ENCODE measurements at places on chromosomes 2 and 18. TPM values are rescaled to one million over a fixed set of nuclear protein-coding genes. Genes with fewer than 3 reads are reported as not detected.

KLF7 gene
- polyA plus RNA-seq, result 2.9 TPM

PFN4 gene
- 1.3 TPM for polyA plus RNA-seq

VWA3B gene
- 0.02 TPM for polyA plus RNA-seq

CD28 gene
- 2.9 TPM for polyA plus RNA-seq

SIX2 gene
- polyA plus RNA-seq, result 0.03 TPM

TGFA gene
- polyA plus RNA-seq, result 1.3 TPM

MSH6 gene
- polyA plus RNA-seq, result 10.7 TPM

LTBP1 gene
- polyA plus RNA-seq, result 15.2 TPM

SLC9A4 gene
- polyA plus RNA-seq, result not detected

EML6 gene
- 5.9 TPM for polyA plus RNA-seq

UGT1A5 gene
- not detected for polyA plus RNA-seq

TRAF3IP1 gene
- 3.2 TPM for polyA plus RNA-seq

CHRNG gene
- not detected for polyA plus RNA-seq

RESP18 gene
- not detected for polyA plus RNA-seq

DSG1 gene
- not detected for polyA plus RNA-seq

MREG gene
- polyA plus RNA-seq, result 4.8 TPM

GRCh38 chr2:234425639-234426603, 71.0 kb downstream of the ARL4C start:
- DNase-seq, result peak; percentile 94

- DNase-seq, result no peak
Observed at GRCh38 chr2:54061272-54061671, 54.1 kb upstream of the ACYP2 start.

DNA sequence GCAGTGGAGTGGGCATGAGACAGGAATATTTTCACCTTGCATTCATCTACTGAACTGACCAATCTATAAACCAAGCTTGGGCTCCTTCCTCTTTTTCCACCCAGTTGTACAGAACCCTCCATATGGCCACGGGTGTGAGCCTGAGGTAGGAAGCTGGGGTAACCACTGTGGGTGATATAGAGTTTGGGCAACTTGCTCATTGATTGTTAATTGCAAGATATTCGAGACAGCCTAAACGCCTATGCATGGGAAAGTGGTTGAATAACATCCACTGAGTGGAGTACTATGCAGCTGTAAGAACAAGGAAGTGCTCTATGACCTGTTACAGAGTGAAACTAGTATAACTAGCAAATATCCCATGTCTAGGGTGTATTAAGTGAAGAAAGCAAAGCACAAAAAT, 7.3 kb upstream of the VAPA start:
- no peak for DNase-seq

- DNase-seq, result no peak
Observed at GRCh38 chr2:145203891-145204290, 684.0 kb upstream of the ZEB2 start.

- DNase-seq, result no peak
Observed at GRCh38 chr2:227228061-227228667, 63.7 kb downstream of the COL4A3 start.

- peak; percentile 52 for DNase-seq
Observed at GRCh38 chr2:241855888-241856422, 2.7 kb downstream of the PDCD1 start.

GRCh38 chr2:32572737-32573136, 55.1 kb upstream of the TTC27 start:
- DNase-seq, result no peak

DNA sequence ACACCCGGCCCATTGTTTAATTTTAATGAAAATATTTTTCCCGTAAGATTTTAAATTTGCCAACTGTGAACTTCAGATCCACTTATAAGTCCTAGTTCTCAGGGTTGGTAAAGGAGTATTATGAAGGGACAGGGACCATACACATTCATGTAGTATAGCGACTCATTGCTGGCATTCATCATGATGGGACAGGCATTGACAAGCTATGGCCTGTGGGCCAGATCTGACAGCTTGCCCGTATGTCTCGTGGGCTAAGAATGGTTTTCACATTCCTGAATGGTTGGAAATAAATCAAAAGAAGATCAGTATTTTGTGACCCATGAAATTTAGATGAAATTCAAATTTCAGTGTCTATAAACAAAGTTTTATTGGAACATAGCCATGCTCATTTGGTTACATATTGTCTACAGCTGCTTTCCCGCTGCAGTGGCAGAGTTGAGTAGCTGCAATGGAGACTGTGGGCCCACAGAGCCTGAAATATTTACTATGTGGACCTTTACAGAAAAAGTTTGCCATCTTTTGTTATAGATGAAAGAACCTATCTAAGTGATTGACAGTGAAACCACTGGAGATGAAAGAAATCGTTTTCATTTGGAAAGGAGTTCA, 4.1 kb downstream of the RAPGEF4 start:
- DNase-seq, result no peak

GRCh38 chr2:207371877-207372276, 157.9 kb upstream of the CREB1 start:
- DNase-seq, result no peak

- DNase-seq, result no peak
Observed at GRCh38 chr18:1371724-1372123, 467.1 kb downstream of the ADCYAP1 start.

DNA sequence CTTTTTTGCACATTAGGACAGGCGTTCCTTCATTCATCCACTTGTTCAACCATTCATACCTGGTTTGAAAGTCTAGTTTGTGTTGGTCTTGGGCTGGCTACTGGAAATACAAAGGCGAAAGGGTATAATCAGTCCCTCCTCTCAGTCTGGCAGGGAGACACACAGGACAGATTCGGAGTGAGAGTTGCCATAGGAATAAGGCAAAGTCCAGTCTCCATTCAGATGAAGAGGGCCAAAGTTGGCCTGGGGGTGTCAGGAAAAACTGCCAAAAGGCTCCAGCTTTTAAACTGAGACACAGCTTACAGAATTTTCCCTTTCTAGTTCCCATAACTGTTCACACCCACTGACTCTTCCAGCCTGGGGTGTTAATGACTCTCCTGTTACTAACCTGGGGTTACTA, 96.3 kb upstream of the AQP4 start:
- DNase-seq, result no peak

DNA sequence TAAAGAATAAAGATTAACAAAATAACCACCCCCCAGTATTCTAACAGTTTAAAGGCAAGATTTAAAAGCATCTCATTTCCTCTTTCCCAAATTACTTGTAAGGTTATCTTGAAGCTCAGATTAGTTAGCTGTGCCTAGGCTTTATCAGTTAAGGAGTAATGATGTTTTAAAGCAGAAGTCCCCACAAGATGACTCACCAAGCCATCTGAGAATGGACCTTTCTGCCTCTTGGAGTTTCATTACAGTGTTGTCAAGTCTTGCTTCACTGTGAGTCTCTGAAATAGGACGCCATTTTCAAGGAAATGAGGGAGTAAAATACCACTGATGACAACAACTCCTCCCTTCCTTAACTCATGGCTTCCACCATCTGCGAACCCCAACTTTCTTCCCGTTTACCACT, 35.9 kb downstream of the ZNF385B start:
- DNase-seq, result no peak

DNA sequence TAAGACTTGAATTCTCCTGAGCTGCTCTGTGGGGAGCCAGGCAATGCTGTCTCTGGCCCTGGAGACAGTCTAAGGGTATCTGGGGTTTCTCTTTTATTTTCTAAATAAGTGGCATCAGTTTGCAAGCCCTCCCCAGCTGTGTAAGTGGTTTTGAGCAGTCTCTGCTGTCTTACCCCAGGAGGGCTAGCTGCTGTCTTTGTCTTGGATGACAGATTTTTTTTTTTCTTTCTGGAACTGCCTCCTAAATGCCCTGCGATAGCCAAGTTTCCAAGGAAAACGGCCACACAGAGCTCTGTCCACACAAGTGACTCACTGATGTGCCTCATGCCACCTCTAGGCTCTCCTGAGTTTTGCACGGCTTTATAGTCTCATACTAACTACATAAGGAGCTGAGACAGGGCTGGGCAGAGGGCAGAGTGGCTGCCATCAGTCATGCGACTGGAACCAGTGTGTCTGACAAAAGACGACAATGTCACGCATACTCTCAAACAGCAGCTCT, 37.2 kb upstream of the THOC1 start:
- DNase-seq, result no peak

DNA sequence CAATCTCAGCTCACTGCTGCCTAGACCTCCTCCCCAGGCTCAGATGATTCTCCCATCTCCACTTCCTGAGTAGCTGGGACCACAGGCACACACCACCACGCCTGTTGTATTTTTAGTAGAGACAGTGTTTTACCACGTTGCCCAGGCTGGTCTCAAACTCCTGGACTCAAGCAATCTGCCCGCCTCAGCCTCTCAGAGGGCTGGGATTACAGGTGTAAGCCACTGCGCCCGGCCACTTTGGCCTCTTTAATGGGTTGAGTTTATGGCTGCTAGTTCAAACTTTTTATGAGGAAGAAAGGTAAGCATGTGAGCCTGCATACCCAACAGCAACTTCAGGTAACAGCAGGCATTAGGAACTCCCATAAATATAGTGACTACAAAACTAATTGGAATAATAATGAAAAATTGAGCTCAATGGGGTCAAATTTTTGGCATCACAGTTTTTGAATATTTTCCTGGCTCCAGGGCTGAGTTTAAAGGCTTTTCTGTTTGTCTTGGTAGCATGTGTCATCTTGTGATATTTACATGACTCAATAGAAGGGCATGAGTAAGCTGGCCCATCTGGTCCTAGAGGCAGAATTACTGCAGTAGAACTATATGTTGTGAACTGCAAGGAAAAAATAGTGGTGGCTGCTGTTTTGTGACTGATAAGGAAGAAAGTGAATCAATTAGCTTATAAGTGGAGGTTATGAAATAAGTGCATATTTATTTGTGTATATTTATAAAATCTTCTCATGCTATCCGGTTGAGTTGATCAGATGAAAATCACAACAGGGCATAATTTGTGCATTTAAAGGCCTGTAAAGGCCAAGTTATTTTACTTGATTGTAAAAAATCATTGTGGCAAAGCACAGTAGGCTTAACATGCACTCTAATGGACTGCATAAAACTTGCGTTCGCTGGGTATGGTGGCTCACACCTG, 24.8 kb downstream of the GALM start:
- DNase-seq, result no peak

GRCh38 chr2:108212671-108213070, 27.1 kb upstream of the SULT1C3 start:
- no peak for DNase-seq

DNA sequence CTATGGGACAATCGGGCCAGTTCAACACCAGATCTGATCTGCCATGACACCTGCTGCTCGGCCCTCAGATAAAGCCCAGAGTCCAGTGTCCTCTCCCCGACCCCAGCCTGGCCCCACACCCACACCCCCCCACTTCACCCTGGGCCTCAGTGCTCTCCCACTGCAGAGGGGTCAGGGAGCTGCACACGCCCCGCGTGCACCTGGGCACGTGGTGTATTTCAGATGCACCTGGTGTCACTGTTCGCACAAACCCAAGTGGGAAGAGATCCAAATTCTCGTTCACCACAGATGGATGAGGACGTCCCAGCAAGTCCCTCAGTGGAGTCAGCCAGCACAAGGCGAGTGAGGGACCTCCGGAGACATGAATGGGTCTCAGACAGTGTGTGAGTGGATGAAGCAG, 161.3 kb downstream of the RTP5 start:
- DNase-seq, result peak; percentile 47

DNA sequence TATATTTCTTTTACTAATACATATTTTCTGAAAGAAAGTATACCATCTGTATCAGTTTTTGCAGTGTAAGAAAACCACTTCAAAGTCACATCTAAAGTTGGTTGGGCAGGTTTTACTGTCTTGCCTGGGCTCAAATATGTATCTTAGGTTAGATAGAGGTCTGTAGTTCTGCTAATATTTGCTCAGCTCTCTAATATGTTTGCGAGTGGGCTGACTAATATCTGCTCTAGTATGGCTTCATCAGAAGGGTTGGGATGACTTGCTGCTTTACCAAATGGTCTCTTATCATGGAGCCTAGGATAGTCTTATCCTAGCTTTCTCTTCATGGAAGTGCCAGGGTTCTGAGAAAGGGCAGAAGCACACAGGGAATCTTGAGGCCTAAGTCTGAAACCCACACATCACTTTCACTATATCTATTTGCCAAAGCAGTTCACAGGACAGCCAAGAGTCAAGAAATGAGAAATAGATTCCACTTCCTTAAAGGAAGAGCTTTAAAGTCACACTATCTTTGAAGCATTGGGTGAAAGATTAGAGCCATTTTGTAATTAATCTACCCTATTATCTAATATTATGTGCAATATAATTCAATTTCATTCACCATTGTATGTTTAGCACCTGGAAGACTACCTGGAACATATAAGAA, 610.0 kb downstream of the KCNJ3 start:
- no peak for DNase-seq

GRCh38 chr2:14428056-14428455, 204.5 kb upstream of the LRATD1 start:
- DNase-seq, result no peak

DNA sequence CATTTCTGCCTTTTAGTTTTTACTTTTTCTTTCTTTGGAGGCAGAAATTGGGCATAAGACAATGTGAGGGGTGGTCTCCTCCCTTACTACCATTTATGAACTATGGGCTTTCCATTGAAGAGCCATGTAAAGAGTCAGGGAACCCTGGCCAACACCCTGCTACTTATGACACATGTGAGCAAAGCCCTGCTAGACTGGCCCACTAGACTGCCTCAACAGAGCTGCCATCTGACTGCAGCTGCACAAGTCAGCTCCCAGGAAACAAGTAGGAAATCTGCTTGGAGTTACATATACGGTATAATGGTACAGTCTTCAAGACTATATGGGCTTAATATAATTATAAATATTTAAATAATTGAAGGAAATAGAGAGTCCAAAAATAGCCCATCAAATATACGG, 816.8 kb downstream of the TRIB2 start:
- DNase-seq, result no peak

GRCh38 chr2:171491292-171491691, 31.0 kb upstream of the CYBRD1 start:
- no peak for DNase-seq

DNA sequence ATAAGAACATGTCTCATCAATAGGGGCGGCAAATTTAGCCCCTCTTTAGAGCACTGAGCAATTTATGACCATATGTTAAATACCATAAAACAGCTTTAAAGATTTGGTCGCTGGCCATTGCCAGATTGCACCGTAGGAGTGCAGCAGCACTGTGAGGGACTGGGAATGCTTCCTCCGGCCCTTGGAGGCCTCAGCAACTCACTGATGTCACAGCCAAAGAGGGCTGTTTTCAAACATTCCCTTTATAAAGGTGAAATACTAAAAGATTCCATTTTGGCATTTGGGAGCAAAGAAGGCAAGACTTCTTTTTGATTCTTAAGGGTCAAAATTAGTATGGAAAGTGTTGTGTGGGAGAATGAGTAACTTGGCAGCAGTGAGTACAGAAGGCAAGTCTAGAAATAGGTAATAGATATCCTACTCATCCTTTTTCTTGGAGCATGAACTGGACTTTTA, 63.7 kb downstream of the BABAM2 start:
- no peak for DNase-seq

GRCh38 chr2:7792031-7792651, 874.9 kb downstream of the RNF144A start:
- DNase-seq, result no peak

Measured in spleen (tissue), 13 donors.